ENCODE measurements at places on chromosomes 13 and 19. TPM values are rescaled to one million over a fixed set of nuclear protein-coding genes. Genes with fewer than 3 reads are reported as not detected.

The SPC24 gene
- 3.6 TPM for total RNA-seq

The FRY gene
- 22.6 TPM for total RNA-seq

The TPTE2 gene
- total RNA-seq: 1.4 TPM

The FFAR2 gene
- total RNA-seq: 12.6 TPM

The INSR gene
- total RNA-seq: 242 TPM

The LHB gene
- not detected for total RNA-seq

The ACP7 gene
- total RNA-seq: not detected

The AMH gene
- 2.1 TPM for total RNA-seq

The C2CD4C gene
- 0.23 TPM for total RNA-seq

The CPB2 gene
- total RNA-seq: not detected

The HPN gene
- total RNA-seq: 2.0 TPM

The SPINT2 gene
- total RNA-seq: 58.7 TPM

The RDH8 gene
- total RNA-seq: not detected

The TRIM28 gene
- total RNA-seq: 232 TPM

All from spleen (tissue), 13 donors.